Effector memory CD8-positive, alpha-beta T cell (primary cell): ENCODE measurements at places on chromosomes 11 and 22.
A peak's percentile ranks its signal among the peaks of the same experiment; 100 is the strongest.

DNA sequence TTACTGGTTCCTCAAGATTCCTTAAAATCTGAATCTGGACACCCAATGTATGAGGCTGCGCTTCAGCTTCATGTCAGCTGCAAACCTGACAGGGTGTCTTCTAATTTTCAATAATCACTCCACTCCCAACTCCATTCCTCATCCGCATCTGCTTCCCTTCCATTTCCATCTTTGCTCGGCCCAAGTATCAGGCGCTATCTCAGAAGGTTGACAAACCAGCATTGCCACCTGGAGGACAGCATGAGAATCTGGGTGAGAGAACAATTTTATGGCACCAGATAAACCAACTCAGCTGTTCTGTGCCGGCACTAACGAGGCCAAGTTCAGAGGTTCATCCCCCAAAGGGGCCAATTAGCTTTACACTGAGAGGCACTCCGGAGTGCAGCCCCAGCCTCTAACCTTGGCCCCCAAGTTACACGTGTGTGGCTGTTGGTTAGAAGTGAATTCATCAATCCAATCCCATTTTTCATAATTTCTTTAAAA is 79.1 kb upstream of the LMO2 start:
- no peak for DNase-seq

DNA sequence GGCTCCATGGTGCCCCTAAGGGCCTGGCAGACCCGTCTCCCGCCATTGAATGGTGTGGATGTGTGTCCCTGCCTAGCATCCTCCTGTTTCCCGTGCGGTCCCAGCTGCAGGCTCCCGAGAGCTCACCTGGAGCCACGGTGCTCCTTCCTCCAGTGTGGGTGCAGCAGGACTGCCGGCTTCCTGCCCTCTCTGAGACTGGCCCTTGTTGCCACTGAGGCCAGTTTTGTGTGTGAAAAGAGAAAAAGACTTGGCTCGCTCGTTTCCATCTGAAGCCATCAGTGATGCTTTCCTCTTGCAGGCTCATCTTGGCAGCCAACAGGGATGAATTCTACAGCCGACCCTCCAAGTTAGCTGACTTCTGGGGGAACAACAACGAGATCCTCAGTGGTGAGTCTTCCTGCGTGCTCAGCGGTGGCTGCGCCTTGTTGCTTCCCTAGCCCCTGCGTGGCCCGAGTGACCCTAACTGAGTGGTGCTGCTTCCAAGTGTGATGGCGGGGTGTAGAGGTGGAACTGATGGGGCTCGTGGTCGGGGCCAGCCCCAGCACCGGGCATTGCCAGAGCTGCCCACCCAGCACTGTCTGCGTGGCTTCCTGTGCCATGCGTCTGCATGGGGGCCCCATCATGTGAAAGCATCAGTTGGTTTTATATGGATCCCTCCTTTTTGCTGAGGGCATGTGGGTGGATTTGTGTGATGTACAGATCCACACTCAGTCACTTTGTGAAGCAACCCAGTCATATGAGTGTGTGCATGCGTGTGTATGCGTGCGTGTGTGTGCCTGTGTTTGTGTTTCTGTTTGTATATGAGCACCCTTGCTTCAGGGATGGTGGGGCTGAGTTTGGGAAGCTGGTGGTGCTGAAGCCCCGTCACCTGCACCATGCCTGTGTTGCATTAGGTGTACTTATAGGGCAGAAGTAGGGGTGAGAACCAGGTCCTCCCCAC is 22.4 kb downstream of the TANGO2 start:
- no peak for DNase-seq

- DNase-seq = no peak
Observed at GRCh38 chr11:2444821-2445745, at the start of gene KCNQ1. Gene KCNQ1, plus strand, starts transcription at chr11:2445008. Its CDS starts 91 bp downstream, at chr11:2445099.

DNA sequence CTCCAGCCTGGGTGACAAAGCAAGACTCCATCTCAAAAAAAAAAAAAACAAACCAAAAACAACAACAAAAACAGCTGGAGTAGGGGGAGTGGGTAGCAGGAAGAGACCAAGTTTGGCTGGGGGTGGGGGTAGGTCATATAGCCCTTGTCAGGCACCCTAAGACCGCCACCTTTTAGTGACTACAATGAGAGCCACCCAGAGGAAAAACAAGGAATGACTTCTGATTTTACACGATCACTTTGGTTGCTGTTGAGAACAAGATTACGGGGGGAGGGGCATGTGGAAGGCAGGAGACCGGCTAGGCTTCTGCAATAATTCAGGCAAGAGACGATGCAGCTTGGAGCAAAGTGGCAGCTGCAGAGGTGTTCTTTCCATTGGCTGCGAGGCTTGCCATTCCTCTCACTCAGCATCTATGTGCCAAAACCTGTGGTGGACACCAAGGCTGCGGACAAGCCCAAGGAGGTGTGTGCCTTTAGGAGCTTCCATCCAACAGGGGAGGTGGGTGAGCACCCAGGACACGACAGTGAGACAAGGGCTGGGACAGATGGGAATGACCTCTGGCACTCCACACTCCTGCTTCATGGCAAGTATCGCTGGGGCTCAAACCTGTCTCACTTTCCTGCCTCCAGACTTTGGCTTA is 1.7 kb downstream of the RPS19BP1 start:
- no peak for DNase-seq

DNA sequence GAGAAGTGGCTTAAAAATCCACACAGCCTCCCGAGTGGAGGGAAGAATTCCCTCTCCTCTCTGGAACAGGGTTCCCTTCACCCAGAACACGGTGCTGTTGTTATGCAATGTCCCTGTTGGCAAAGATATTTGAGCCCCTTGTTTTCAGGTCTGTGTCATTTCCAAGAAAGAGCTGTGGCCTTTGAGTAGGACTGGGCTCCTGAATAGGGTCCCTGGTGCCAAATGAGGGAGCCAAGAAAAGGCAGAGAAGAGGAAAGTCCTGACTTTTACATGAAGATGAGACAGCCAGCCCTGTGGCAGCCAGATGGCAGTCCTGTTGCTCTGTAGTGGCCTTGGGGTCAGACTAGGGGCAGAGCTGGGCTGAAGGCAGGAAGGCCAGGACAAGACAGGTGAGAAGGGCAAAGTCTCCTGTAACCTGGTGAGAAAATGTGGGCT is 51.2 kb upstream of the ELF5 start:
- DNase-seq = no peak

- DNase-seq = no peak
Observed at GRCh38 chr11:123202155-123203151, 7.4 kb upstream of the CLMP start.

GRCh38 chr22:39174498-39175352 is 22.2 kb upstream of the CBX7 start:
- peak; percentile 79 for DNase-seq

DNA sequence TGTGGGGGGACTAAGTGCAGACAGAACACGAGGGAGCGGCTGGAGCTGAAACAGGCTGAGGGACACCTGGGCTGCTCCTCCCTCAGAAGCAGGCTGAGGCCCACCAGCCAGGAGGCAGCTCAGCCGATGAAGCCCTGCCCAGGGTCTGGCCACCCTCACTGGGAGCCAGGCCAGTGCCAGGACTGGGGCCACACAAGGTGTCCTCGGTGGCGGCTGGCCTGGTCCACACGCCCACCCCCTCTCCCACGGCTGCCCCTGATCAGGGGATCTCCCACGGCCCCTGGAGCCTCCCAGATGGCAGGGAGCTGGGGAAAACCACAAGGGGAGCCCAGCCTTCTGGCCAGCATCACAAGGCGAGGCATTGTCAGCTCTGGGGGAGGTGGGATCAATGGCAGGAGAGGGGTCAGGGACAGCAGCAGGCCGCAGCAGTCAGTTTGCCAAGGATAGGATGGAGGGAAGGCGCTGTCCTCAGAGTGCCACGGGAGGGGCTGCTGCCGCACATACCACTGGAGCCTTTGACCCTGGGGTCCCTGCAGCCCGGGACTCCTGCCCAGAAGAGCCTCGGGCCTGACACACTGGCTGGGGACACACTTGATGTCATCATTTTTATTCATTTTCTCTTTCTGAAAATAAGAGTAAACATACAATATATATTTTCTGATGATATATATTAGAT is 11.7 kb upstream of the RASL10A start:
- DNase-seq = no peak

GRCh38 chr11:24286238-24286637 is 210.6 kb upstream of the LUZP2 start:
- DNase-seq = no peak

GRCh38 chr11:126355324-126355925 is at the start of gene ST3GAL4:
Gene ST3GAL4, plus strand, starts transcription at chr11:126355686. Its CDS starts 50,470 bp downstream, at chr11:126406156.
- DNase-seq = peak; percentile 43

- no peak for DNase-seq
Observed at GRCh38 chr11:70931430-70931829, 320.9 kb downstream of the SHANK2 start.

- no peak for DNase-seq
Observed at GRCh38 chr11:11445441-11446185, 92.6 kb upstream of the CSNK2A3 start.

- no peak for DNase-seq
Observed at GRCh38 chr11:119856681-119857485, 127.9 kb upstream of the NECTIN1 start.

GRCh38 chr22:41561335-41561734 is 525 bp downstream of the CSDC2 start:
- DNase-seq = no peak

GRCh38 chr11:72741849-72742512 is 10.2 kb downstream of the ARAP1 start:
- DNase-seq = no peak

DNA sequence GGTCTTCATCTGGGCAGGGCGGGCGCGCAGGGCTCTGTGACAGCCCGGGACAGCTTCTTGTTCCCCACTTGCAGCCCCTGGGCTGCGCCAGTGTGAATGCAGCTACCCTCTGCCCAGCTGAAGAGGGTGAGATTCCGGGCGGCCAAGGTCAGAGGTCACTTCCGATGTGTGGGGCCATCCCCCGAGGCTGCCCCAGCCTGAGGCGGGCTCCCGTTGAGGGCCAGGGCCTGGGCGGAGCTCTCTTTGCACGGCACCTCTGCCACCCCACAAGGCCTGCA is 23.9 kb downstream of the MOB2 start:
- no peak for DNase-seq

DNA sequence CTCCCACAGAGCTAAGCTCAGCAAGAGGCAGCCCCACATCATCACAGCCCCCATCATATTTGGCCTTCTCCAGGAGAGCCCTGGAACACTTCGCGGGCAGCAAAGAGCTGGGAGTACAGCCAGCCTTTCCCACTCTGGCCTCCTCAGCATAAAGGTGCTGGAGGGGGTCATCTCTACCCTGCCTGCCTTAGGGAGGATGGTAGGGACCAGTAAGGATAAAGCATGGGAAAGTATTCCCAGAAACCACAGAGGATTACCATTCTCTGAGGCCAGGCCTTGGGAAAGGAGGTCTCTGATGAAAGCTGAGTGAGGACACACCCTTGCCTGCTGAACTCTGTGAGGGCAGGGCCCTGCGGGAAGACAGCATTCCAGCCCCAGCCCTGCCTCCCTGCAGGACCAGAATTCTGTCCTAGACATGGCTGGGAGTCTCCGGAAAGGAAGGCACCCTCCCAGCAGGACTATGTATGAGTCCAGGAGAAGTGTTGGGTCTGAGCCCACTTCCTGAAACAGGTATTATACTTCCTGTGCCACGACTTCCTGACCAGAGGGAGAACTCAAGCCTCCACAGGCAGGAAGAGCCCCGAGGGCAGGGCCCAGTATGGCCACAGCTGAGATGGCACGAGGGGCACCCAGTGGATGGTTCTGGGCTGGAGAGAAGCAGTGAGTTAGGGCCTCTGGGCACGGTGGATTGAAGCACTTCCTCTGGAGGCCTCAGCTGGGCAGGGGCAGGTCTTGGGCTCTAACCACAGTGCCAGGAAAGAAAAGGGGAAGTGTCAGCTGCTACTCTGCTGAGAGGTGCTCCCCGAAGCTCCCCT is 12.9 kb upstream of the CASTOR1 start:
- DNase-seq = no peak

- peak; percentile 15 for DNase-seq
Observed at GRCh38 chr11:76209375-76209972, 3.2 kb upstream of the WNT11 start.

DNA sequence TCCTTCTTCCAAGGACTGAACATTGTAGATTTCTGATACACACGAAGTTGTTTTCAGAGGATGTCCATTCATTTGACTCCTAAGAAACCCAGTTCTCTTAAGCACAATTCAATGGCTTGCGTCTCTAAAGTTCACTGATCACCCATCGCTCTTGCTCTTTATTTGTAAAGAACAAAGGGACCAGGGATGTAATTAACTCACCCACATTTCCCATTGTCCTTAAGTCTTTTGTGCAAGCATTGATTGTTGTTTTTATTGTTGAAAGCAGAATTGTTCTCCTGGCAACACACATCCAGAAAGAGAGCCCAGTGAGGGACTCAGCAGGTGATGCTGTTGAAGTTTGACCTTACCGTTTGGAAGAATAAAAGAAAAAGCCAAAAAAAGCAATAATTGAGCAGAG is 59.2 kb downstream of the SPON1 start:
- no peak for DNase-seq

DNA sequence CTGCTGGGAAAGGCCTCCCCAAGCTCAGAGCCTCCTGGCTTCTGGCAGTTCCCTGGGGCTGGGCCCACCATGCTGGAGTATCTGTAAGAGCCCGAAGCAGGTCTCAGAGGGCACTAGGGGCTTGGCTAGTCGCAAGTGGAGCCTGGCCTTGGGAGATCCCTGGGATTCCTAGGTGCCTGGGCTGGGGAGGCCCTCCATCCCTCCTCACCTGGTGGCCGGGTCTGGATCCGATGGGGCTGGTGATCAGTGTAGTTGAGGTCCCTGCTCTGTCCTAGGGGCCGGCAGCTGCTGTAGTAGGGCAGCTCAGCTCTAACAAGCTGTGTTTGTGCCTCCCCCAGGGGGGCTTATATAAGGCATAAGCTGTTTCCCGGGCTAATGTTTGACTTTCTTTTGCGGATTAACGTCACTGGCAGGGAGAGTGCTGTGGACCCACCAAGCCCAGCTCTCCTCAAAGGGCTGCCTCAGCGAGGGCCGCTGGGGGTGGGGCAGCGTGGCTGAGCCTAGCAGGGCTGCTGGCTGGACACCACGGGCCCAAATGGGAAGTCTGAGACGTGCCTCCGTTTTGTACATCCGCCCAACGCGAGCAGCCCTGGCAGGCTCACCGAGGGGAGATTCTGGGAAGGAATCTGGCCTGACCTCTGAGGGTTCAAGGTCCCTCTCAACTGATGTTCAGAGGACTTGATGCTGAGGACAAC is at the start of gene SLC22A8:
TSS of gene SLC22A8 (minus strand) at position 321 of the 695 bp plus-strand sequence. CDS start 883 bp downstream, outside the sequence.
- no peak for DNase-seq

DNA sequence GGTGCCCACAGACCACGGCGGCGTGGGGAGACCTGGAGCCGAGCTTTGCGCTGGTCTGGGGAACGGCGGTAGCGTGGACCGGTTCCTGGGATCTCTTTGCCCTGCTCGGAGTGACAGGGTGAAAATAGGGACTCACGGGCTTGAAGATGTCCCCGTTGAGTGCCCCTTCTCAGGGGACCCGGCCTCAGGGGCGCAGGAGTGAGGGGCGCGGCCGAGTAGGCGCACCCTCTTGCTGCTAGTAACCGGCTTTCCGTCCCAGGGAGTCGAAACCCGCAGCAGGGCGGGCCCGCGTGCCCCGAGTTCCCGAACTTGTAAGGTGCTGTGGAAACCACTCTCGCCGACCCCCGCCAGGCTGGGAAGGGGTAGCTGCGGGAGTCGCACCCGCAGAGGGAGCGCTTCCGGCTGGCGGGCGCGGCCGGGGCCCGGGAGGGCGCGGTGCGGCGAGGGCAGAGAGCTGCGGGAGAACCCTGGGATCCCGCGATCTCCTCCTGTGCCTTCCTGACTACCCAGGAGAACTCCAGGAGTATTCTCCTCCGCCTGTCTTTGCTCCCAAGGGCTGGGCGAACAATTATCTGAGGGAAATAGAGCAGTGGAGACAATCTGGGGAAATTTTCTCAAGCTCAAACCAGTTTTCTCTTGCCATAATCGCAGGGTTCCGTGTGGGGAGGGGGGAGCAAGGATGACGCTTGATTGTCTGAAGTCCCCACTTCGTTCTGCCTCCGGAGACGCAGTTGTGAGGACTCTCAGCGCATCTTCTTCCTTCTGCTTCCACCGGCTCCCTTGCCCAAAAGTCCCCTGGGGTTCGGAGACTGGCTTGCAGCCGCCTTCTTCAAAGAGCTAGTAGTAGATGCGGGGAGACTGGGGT is 666 bp downstream of the NELL1 start:
- DNase-seq = no peak
